Sciatic nerve (tissue), 2 donors: ENCODE measurements at places on chromosomes 2 and 18.
A peak's percentile ranks its signal among the peaks of the same experiment; 100 is the strongest.

DNA sequence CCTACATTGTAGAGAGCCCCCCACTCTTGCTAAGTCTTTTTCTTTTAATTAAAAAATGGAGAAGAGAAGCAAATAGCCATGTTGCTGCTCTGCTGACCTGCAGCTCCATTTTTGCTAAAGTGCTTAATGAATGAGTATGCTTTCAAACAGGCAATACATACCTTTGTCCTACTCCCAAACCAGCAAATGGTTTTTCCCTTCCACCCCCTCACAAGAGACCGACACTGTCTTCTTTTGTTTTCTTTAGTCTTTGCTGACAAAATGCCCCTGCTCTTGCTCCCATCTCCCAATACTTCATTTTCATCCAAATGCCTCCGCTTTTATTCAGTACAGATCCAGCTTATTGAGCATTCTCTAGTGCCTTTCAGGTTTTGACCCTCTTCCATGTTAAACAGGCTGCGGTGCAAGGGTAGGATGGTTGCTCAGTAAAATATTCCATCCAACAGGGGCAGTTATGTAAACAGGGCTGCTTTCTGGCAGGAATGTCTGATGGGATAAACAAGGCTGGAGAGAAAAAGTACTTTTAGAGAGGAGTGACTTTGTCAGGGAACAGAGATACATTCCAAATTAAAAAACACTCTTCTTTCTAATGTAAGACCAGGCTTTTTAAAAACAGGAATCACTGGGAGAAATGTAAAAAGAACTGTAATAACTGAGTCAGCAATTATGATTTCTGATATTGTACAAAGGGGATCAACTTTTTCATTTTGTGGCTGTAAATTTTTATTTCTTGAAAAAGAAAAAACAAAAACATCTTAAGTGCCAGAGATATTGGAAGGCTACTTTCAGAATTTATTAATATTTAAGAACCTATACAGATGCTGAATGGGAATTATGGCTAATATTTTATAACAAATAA lies 136.8 kb downstream of the MEP1B start:
- no peak for DNase-seq

DNA sequence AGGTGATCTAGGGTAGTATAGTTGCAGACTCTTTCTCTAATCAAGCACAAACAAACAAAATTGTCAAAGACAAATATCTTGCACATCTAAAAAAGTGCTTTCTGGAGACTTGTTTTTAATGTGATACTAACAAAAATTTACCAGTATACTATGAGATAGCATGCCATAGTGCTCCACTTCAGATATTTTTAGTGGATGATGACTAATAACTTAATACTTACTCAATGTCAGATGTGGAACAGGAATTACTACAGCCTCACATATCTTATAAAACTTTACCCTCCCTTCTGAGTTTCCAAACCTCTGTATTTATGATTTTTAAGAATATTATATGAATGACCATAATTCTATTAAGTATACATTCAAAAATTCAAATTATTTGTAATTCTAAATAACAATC lies 1162.0 kb upstream of the SLC39A10 start:
- DNase-seq = no peak

DNA sequence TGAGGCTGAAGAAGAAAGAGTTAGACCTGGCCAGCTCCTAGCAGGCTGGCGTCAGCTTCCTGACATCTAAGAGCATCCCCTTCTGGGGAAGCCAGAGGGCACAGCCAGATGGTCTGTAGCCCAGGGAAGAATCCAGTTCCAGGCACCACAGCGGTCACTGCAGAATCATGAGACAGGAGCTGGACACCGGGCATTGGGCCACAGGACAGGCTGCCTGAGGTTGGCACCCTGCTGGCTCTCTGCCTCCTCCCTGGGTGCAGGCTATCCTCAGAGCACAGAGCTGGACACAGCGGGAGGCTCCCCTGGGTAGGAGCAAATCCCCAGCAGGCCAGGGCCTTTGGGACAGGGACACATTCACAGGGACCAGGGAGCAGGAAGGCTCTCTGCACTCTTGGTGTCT lies 19.8 kb upstream of the ATOH8 start:
- DNase-seq = no peak

DNA sequence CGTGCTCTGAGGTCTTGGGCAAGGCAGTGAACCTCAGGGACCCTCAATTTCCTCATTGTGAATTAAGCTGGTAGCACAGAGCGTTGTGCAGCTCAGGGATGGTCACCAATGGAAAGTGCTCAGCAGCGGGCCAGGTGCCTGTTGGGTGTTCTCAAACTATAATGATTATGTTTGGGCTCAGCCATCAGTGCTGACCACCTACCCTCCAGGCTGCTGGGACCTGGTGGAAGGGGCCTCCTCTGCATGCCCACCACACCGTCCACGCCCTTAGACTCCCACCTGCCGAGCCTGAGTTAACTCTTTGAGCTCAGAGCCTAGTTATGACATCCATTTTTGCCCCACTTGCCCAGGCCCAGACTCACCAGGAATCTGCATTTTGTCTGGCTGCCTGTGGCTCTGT lies 35.0 kb downstream of the GLI2 start:
- DNase-seq = no peak

- DNase-seq = no peak
Measured at GRCh38 chr2:88452980-88453582, 588 bp upstream of the FOXI3 start.

DNA sequence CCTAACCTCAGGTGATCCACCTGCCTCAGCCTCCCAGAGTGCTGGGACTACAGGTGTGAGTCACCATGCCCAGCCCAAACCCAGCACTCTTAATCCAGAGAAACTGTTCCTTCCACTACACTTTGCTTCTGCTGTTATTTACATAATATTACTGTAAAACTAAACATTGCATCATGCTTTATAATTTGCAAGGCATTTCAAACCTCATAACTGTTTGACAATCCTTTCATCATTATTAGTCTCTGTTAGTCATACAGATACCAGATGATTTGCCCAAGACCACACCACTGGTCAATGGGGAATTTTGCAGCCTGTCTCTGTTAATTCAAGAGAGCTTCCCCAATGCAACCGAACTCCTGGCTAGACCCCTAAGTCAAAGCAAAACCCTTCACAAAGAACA lies 338.3 kb downstream of the ALK start:
- DNase-seq = no peak

DNA sequence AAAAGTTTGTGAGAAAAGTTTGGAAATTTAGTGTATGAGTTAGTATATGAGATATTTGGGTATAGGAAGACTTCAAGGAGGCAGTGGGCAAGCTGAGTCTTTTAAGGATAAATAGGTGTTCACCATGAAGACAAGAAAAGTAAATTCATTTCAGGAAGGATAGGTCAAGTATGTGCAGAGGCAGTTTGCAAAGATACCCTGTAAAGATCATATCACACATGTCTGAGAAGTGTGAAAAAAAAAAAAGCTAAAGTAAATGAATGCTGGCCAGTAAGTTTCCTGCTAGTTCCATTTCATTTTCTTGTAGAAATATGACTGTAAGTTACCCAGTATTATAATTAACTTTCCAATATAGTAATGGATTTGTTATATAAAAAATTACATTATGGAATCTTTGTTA lies 131.0 kb downstream of the PHLPP1 start:
- DNase-seq = no peak

GRCh38 chr2:217434180-217434975 lies 568.4 kb downstream of the TNS1 start:
- peak; percentile 87 for DNase-seq

- DNase-seq = no peak
Measured at GRCh38 chr2:131047920-131048560, 45.2 kb downstream of the FAM168B start.

DNA sequence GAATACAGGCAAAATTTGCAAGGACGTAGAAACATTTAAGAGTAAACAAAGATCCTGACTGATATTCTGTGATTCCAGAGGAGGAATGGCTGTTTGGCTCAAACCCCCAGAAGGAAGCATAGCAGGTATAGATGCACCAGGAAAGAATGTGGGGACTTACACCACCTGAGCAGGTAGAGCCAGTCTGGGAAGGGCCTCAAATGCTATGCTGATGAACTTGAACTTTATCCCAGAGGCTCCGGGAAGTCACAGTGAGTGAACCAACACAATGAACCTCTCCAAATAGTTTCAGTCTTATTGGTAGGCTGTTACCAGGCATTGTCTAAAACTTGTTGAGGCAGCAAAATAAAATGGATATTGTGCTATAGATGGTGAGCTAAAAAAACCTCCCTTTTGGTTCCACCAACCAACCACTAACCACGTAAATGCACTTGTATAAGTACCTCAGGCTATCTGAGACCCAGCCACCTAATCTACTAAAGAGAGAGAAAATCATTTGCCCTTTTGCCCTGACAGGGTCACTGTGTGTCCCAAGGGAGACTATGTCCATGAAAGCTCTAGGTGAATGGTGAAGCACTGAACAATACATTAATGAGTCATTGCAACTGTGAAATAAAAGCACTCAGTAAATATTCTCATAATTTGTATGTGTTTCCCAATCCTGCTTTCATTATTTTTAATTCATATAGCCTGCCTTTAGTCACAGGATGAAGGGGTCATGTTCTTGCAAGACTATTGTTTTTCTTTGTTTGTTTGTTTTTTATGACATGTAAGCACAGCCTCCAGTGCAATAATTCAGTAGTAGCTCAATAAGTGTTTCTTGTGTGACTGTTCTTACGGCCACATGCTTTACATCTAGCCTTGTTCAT lies 911.6 kb downstream of the EPHA4 start:
- DNase-seq = no peak

DNA sequence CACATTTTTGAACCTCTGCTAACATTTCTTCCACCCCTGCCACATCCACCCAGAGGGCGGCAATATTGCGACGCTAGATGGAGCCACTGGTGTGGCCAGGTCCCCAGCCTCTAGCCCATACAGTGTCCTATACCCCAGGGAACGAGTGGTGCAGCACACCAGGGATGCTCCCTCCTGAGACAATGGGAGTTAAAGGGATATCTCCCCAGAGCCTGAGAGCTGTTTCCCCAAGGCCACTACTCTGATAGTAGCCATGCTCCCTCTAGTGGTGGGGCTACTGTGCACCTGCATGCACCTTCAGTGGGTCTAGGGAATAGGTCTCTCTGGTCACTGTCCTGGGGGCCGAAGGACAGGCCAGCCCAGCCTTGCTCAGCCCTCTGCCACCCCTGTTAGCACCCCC lies 336.4 kb upstream of the FSHR start:
- no peak for DNase-seq

GRCh38 chr2:19580830-19581229 lies 222.4 kb upstream of the OSR1 start:
- DNase-seq = no peak

DNA sequence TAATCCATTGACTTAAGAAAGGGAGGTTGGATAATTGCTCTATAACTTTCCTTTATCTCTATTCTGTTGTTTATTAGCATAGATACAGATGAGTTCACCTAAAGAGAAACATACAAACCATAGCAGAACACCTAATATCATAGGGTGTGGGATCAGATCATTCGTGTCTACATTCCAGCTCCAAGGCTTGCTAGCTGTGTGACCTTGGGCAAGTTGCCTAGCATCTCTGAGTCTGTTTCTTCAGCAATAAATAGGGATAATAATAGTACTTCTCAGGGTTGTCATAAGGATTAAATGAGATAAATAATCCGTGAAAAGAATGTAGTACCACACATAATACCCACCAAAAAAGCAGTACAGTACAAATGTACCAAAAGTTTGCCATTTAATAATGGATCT lies 126.2 kb downstream of the PLB1 start:
- no peak for DNase-seq

DNA sequence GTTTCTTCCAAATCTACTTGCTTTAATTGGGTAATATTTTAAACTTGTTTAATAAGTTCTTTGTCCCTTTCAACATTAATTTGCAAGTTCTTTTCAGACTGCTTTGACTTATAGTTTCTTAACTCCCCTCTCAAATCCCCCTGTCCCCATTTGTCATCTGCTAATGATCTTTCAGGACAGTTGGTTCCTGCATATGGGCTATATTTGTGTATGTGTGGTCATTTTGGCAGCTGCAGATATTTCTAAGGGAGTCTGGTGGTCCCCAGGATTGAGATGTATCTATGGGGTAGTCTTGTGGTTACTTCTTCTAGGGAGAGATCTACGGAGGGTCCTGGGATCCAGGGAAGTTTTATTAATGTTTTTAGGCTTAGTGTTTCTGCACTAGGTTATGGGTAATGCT lies 120.6 kb upstream of the SP3 start:
- DNase-seq = no peak

GRCh38 chr2:16774980-16775898 lies 109.6 kb upstream of the CYRIA start:
- DNase-seq = no peak

DNA sequence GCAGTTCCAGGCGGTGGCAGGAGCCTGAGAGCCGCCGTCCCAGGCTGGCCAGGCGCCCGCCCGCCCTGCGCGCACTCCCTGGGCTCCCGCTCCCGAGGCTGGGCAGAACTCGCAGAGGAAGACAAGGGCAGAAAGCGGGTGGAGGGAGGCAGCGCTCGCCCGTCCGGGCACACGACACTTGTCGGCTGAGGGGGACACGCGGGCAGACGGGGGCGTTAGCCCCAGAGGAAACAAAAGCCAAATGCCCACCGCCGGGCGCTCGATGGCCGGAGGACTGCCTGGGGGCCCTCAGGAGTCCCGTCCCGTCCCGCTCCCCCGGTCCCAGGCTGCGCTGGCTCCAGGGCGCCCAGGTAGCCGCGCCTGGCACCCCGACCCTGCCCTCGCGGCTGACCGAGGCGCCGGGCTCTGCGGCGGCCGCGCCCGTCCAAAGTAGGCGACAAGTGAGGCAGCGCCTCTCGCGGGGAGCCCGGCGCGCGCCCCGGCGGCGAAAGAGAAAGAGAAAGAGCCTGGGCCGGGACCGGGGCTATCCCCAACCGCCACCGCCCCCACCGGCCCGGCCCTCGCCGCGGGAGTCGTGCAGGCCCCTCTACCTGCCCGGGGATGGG lies 491 bp downstream of the L3MBTL4 start:
- DNase-seq = peak; percentile 74

DNA sequence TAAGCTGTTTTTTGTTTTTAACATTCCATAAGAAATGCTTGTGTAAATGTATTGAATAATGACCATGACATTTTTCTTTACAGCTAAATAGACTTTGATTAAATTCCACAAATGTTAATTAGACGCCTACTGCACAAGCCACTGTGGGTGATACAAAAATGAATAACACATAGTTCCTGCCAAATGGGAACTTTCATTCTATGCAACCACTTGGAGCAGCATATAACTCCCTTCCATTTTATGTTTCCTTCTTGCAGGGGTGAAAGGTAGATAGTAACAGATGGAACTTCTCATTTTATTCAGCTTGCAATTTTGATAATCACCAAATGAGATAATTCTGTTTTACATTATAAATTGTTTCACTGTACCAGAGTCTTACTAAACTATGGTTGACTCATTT lies 70.0 kb upstream of the THUMPD2 start:
- no peak for DNase-seq
